ENCODE measurements at places on chromosomes 3 and 15.
A peak's percentile ranks its signal among the peaks of the same experiment; 100 is the strongest.

DNA sequence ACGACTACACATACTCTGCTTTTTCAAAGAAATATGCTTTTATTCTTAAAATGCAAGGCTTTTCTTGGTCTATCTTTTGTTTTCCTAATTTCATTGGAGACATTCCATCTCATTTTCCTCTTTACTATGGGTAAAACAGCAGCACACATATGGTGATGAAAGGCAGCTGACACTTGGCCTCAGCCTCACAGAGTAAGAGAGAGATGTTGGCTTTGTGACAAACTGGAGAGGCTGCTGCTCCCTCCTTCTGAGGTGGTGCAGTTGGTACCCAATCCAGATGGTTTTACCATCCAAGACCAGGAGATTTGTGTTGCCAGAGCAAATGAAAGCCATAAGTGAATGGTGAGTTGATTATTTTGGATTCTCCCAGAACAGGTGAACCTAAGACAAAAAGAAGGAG is 13.2 kb upstream of the SLC2A2 start:
- DNase-seq: no peak

GRCh38 chr3:171833789-171834460 is 9.2 kb upstream of the TMEM212 start:
- no peak for DNase-seq

- no peak for DNase-seq
These were observed 545.7 kb downstream of the TBL1XR1 start for GRCh38 chr3:176651622-176652021.

- no peak for DNase-seq
These were observed 123.2 kb downstream of the RAP2B start for GRCh38 chr3:153285194-153285641.

DNA sequence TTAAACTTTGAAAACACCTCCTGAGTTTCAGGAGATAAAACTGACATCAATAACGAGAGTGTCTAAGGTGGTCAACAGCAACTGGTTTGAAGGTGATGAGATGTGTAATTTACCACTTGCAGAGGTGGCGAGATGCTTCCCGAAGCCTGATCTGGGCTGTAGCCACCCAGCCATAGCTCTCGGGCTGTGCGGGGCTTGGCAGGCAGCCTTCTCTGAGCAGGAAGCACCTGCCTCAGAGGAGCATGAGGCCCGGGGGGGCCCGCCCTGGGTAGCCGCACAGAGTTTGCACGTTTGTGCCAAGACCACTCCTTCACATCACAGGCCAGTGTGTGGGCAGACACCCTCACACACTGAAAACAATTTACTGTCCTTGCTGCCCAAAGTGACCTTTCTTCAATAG is 220.3 kb downstream of the CACNA2D3 start:
- no peak for DNase-seq

GRCh38 chr15:27956285-27956684 is 142.8 kb downstream of the OCA2 start:
- DNase-seq: no peak

DNA sequence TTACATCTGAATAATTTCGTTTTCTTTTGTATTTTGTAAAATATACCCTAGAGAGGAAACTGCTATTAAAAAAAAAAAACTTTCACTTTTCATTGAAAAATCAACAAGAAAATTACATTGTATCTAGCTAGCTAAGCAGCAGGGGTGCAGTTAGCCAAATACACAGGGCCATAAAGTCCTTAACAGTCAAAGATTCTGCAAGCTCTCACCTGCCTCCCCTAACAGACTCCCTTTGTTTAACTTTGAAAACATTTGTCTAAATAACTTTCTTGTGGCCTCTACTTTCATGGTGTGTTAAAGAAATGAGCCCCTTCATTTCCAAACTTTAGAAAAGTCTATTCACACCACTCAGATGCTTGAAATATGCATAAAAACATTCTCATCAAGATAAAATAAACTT is 23.3 kb downstream of the CBLB start:
- no peak for DNase-seq

DNA sequence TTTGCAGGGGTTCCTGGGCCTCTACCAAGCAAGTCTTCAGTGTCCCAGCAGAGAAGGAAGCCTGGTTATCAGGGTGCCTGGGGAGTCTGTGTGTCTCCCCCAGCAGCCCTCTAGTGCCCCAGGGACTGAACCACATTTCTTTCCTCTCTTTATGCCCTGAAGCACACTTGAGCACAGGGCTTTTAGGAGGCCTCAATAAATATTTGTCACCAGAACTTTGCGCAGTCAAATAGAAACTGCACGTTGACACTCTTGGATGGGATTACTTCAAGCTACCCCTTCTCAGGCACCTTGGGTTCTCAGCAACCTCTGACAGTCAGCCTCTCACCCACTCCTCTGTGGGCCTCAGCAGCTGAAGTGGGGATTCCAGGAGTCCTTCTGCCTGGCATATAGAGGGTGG is 226.6 kb upstream of the HES1 start:
- no peak for DNase-seq

DNA sequence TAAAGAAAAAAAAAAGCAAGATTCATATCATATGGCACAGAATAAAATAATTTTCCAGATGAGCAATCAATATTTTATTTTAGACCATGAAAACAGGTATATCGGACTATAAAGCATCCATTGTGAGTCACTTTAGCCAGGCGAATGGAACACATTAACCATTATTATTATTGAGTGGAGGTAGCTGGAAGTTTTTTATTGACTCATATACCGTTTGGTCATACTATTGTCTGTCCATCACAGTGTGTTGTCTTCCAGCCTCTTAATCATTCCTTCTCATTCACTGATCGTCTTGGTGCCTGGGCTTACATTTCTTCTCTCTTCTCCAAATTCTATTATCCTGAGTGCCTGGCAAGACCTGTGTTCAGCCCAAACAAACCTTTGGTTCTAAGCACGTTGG is 634.8 kb downstream of the MECOM start:
- no peak for DNase-seq

DNA sequence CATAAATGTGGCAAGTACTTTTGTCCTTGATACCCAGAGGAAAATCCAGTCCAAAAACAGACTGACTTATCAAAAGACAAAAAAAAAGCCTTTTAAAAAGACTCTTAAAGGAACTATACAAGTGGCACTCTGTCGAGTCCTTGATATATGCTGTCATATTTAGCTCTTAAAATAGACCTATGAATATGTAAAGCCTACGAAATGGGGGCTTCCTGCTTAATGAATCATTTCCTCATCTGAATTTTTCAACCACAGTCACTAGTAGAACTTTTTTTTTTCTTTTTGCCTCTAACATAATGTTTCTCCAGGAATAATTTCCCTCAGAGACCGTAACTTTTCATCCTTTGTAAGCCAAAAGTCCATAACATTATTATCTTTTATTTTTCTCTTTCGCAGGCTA is 95.8 kb downstream of the P3H2 start:
- peak; percentile 58 for DNase-seq

- DNase-seq: no peak
These were observed 64.2 kb downstream of the TBC1D5 start for GRCh38 chr3:17678116-17678741.

GRCh38 chr3:138549179-138549977 is 44.7 kb downstream of the CEP70 start:
- no peak for DNase-seq

- no peak for DNase-seq
These were observed 128.0 kb downstream of the BBX start for GRCh38 chr3:107650788-107651187.

GRCh38 chr3:148757238-148758215 is 59.8 kb downstream of the AGTR1 start:
- no peak for DNase-seq

GRCh38 chr3:41751597-41751996 is 210.3 kb downstream of the ULK4 start:
- no peak for DNase-seq

DNA sequence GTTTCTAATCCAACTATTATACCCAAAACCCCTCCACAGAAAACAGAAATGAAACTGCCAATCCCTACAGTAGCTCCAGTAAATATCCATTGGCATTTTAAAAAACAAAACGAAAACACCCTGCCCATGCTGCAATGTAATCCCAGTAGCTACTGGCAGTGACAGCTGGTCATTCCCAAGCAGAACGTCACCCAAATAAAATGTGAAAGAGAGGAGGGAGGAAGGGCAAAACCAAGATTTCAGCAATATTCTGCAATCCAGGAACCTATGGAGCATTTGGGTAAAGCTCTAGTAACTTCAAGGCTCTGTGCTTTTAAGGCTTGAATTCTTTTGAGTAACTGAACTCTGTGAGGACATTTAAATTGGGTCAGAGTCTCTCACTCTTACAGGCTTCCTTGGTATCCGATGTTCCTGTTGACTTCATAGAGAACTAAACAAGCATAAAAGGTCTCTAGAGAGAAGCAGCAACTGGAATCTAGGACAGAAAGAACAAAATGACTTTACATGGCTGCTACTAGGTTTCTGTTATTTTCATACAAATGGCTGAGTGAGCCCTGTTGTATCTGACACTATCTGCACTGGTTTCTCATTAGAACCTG is 136.2 kb downstream of the TNIK start:
- DNase-seq: no peak

- no peak for DNase-seq
These were observed 51.2 kb upstream of the PCSK6 start for GRCh38 chr15:101540480-101541239.

DNA sequence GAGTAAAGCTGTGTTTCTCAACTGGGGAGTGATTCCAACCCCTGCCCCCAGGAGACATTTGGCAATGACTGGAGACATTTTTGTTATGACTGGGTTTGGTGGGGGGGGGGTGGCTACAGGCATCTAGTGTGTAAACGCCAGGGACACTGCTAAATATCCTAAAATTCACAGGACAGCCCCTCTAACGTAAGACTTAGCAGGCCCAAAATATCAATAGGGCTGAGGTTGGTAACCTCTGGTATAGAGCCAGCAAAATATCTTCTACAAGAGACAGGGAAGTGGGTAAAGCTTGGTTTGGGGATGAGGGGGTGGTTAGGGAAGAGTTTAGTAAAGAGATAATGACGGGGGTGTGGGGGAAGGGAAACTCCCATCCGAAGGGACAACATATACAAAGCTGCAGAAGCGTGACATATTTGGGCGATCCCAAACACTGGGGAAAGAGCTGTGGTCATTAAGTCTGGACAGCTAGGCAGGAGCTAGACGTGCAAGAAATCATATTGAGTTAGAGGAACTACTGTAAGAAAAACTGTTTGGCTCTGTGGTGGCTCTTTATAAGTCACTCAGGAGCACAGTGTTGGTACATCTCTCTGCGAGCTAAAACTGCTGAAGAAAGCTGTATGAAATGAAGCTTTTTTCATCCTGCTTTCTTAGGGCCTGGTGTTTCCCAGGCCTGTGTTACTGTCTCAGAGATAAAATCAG is 697 bp upstream of the TRIM69 start:
- no peak for DNase-seq

GRCh38 chr3:156300371-156300770 is 180.0 kb downstream of the KCNAB1 start:
- DNase-seq: no peak

Data from pulmonary artery endothelial cell (primary cell).